ENCODE measurements at places on chromosomes 3 and 15. TPM values are rescaled to one million over a fixed set of nuclear protein-coding genes. Genes with fewer than 3 reads are reported as not detected.

DNA sequence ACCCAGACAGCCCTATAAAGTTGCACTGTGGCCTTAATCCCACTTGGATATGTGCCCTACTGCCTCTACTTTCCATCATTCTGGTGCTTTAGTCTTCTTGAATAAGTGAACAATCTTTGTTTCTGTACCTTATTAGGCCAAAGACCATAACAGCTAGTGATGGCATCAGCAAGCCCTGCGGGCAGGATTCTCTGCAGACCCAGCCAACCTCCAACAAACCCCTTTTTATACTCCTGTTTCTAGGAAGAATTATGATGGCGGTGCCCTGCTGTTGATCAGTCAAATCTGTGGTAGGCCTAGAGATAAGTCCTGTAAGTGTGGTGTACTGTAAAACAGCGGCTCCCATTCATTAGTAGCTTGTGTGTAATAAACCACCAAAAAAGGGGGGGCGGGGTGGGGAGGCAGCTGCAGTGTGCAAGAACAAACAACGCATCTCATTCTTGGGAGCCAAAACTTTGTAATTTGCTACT lies 40.5 kb downstream of the SOX2 start:
- peak; percentile 89 for DNase-seq

- no peak for DNase-seq
Observed at GRCh38 chr3:5022187-5022965, 43.1 kb downstream of the BHLHE40 start.

- DNase-seq = peak; percentile 53
Observed at GRCh38 chr3:126245811-126246727, 65.7 kb upstream of the ALDH1L1 start.

DNA sequence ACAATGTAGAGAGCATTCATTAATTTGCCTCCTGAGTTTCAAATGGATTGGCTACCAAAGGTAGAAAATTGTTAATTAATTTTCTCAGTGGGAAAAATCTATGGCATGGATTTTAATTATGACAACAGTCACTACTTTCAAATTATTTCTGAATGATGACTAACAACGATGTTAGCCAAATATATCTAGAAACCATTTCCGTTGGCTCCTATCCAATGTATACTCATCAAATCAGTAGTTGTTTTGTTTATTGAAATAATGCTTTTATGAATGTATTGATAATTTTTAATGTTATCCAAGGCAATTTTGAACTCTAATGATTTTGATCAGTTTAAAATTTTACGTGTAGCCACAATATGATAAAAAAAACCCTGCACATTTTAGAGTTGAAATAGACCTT lies 333.4 kb downstream of the NAALADL2 start:
- no peak for DNase-seq

DNA sequence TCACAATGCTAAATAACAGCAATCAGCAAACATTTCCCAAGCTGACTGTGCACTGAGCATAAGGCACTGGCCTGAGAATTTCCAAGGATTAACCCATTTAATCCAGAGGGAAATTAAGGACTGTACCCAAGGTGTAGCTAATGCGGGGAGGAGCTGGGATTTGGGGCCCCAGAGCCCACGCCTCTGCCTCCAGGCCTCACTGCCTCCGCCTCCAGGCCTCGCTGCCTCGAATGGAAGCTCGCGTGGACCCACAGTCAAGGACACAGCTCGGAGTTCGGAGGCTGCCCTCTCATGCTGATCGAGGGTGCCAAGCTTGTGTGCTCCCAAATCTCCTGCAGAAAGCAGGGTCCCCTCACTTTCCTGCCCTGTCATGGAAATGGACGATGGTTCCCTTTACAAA lies 76.5 kb upstream of the SNRPA1 start:
- DNase-seq = no peak

DNA sequence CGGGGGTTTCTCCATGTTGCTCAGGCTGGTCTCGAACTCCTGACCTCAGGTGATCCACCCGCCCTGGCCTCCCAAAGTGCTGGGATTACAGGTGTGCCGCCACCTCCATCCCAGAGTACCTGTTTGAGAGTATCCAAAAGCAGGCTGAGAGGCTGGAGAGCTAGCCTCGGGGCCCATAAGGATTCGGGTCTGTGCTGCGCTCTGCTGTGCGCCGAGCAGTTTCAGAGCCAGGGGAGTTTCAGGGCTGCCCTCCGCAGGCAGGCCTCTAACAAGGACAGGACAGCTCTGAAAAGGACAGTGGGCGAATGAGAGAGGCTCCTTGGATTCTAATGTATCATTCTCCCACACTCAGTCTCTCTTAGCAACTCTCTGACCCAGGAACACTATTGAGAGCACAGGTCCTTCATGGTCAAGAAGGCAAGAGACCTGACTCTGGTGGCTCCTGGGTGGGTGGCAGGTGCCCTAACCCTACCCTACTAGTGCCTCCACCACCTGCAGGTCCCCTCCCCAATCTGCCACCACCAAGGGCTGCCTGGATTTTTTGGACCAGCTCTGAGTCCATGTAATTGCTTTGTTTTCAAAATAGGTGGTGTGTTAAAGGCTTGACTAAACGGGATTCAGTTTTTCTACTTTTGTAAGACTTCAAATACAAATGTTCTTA lies 27.8 kb downstream of the MAGEF1 start:
- DNase-seq = no peak

- DNase-seq = peak; percentile 10
Observed at GRCh38 chr15:60526127-60526616, 47.2 kb upstream of the ICE2 start.

DNA sequence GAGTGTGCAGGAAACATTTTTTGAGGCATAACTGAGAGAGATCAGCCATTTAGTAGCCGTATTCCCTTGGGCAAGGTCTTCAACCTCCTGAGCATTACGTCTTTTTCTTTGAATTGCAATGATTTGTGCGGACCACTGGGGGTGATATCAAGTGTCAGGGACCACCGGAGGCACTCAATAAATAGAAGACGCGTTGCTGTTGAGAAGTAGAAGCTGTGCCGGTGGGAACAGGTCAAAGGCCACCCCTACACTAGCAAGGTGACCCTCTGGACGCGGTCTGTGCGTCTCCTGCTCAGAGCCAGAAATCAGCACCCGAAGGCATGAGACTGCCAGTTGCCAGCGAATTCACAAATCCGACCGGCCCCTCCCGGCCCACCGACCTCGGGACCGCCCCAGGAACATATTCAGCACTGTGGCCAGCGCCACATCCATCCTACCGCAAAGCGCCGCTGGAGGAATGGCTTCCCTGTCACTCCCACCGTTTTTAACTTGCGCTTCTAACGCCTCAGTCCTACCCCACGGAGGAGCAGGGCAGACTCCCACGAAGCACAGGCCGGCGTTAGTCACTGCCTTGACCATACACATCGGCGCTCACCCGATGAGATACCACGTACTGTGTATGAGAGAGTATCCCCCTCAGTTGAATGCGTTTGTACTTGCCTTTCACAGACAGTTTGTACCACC lies 1.4 kb upstream of the GHSR start:
- DNase-seq = peak; percentile 21

DNA sequence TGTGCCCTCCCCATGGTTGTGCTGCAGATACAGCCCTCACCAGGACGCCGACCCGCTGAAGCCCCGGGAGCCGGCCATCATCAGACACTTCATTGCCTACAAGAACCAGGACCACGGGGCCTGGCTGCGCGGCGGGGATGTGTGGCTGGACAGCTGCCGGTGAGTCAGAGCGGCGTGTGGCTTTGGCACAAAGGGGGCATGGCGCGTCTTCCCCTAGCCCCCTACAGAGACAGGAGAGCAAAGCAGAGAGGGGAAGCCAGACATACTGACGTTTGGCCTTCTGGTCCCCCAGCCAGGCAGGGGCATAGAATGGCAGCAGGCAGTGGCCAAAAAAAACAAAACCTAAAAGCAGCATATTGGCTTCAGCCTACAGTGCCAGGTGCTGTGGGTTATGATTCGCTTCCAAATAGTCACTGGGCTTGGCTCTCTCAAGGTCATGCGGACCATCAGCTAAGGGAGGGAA lies 64.0 kb downstream of the MESD start:
- DNase-seq = no peak

DNA sequence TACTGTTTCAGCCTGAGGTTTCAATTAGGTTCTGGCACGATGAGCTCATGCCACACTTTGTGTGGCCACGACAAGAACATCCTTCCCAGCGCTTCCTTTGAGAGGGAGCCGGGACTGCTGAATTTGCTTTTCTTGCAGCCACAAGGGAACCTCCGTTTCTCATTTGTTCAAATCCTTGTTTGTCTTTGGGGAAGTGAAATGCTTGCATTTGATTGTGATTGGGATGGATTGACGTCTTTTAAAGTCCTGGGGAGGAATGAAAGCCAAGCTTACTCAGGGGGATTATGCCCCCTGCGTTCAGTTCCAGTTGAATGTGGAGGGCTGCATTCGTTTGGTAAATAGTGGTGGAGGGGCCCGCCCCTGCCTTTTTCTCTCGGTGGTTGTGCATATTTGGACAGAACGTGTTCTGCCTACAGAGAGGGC lies 277.6 kb downstream of the THSD4 start:
- DNase-seq = no peak

- no peak for DNase-seq
Observed at GRCh38 chr3:50375258-50375931, 16.1 kb upstream of the TMEM115 start.

DNA sequence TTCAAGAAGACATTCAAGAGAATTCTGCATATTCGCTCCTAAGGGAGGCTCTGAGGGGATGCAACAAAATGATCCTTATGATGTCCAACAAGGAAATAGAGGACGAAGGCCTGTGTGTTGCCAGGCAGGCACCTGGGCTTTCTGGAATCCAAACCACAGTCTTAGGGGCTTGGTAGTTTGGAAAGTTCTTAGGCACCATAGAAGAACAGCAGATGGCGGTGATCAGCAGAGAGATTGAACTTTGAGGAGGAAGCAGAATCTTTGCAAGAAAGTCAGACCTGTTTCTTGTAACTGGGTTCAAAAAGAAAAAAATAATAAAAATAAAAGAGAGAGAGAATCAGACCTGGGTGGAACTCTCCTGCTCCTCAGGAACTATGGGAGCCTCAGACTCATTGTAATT lies 11.7 kb upstream of the ATG7 start:
- DNase-seq = no peak

DNA sequence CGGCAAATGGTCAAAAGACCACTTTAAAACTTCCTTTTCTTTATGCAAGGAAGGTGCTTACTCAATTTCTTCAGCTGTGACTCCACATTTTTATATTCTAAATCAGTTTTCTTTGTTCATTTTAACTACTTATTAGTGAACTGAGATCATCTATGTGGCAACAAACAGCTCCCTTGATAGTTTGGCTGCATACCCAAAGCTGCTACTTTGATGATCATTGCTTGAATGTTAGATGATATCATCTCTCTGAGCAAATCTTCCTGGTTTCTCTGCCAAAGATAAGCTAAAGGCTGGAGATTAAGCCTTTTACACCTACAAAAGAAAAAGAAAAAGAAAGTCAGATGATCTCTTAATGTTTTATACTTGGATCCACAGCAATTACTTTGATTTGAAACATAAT lies 95.5 kb downstream of the DPH6 start:
- DNase-seq = no peak

- DNase-seq = peak; percentile 54
Observed at GRCh38 chr3:186882881-186883685, 40.6 kb downstream of the ADIPOQ start.

GRCh38 chr15:70272565-70273355 lies 175.0 kb upstream of the TLE3 start:
- DNase-seq = no peak

DNA sequence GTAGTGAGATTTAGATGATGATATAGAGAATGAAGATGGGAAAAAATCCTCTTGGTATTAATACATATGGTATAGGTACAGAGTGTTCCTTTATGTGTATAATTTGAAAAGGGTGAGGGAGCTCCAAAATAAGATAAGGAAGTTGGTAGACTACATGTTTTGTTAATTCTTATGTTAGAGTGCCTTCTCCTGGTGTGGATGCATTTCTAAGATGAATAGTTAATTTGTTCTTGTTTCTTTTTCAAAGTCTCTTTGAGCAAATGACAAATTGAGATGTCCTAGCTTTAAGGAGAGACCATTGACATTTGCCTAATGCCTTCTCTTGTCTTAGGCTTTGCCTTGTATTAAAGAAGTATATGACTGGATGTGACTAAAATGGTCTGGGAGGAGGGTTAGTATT lies 34.1 kb downstream of the AKAP13 start:
- no peak for DNase-seq

GRCh38 chr3:196518966-196519717 lies 4.0 kb upstream of the SMCO1 start:
- peak; percentile 89 for DNase-seq

DNA sequence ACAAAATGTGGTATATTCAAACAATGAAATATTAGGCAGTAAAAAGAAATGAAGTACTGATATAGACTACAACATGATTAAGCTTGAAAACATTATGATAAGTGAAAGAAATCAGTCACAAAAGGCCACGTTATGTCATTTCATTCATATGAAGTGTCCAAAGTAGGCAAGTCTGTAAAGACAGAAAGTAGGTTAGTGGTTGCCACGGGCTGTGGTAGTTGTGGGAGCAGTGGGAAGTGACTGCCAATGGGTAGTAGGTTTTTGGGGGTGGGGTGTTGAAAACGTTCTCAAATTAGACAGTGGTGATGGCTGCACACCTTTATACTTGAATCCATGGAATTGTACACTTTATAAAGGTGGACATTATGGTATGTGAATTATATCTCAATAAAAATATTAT lies 12.1 kb downstream of the GALNT15 start:
- DNase-seq = no peak

GRCh38 chr3:29280404-29281093 lies at the start of gene RBMS3:
TSS of gene RBMS3 (plus strand) at chr3:29281071.
- DNase-seq = peak; percentile 90

The CLEC3B gene
- total RNA-seq = 0.37 TPM

The COL6A5 gene
- total RNA-seq = not detected

The SIN3A gene
- total RNA-seq = 24.4 TPM

The NANOGP8 gene
- total RNA-seq = not detected

The TTC23 gene
- total RNA-seq = 13.0 TPM

The IL1RAP gene
- total RNA-seq = 12.1 TPM

The MYRIP gene
- not detected for total RNA-seq

The SPTBN5 gene
- total RNA-seq = not detected

The TMC3 gene
- total RNA-seq = not detected

The FAM227B gene
- 1.9 TPM for total RNA-seq

The AGBL1 gene
- total RNA-seq = not detected

The EBLN2 gene
- total RNA-seq = 0.04 TPM
